ENCODE measurements at places on chromosomes 1 and 21.

DNA sequence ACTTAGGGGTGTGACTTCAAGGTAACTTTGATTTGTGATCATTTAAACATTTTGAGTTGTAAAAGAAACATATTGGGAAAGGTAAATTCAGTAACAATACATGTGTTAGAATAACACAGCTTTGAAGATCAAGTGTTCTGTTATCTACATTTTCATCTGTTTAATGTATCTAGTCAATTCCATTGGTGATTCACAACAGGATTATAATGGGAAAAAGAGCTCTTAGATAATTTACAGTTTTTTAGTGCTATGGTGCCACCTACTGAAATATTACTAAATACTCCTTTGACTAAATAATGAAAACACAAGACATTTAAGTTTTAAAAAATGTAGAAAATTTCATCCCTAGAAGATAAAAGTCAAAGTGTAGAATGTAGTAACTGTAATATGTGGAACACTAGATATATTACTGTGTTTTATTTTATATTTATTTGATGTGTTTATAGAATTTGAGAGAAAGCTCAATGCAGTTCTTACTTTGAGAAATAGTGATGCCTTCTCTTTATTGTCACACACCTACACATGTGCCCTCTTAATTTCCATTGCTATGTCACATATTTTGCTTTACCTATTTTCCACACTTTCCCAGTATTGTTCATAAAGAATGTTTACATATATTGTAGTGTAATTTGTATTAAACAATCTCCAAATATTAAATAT lies 47.4 kb downstream of the PTPRC start:
- DNase-seq, result peak; percentile 41

DNA sequence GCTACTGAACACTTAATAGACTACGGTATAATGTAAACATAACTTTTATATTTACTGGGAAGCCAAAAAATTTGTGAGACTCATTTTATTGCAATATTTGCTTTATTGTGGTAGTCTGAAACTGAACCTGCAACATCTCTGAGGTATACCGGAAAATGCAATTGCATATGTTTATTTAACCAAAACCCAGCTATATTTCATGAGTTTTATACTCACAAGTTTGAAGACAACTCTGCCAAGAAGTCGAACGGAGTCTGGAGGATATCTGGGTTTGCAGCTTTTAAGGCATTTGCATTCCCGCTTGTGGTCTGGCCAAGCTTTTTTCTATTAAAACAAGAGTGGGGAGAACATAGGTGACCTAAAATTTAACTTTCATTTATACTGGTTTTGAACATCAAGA lies 171.9 kb downstream of the SMYD3 start:
- no peak for DNase-seq

DNA sequence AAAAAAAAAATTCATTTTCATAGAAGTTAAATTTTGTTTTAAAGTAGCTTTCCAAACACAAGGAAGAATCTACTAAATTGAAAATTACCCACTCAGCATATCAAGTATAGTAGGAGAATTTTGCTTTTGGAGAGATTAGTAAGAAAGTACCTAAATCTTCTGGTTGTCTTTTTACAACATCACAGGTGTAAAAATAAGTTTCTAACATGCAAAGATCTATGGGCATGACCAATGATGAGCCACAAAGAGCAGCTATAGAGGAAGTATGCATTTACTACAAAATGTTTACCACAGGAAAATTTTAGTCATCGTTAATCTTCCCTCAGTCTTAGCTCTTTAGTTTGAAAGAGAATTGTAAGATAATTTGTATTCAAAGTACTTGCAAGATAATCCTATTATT lies 28.1 kb downstream of the ANGPTL3 start:
- no peak for DNase-seq

DNA sequence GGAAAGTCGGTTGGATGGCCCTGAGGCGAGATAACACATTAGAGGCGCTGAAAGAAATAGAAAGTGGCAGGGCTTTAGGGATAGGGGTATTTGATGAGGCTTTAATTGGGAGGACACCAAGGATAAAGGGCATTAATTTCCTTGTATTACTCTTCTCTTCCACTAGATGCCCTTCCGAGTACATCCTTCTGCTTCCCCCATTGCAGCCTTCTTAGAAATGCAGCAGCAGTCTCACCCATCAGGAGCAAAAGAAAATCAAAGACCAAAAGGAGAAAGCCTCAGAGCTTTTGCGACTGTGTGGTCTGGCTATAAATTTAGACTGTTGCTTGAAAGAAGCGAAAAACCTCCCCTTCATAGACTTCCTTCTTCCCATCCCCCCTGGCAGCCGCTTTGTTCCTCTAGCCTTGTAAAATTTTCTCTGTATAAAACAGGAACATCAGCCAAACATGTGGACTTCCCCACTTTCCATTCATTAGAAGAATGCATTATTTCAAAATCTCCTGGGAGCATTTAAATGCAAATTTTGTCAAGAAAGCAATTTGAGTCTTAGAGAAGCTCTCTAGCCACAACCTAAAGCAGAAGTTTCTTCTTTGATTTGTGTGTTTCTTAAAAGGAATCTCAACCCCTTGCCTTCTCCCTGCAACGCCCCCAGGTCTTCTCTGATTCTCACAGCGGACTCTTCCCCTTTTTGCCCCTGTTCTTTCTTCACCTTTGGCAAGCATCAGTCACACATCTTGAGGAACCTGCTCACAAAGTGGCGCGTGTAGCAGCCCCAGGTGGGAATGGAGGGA lies 76.6 kb downstream of the NDUFS5 start:
- peak; percentile 65 for DNase-seq

- no peak for DNase-seq
These were observed 33.4 kb downstream of the NUCKS1 start for GRCh38 chr1:205716371-205717132.

- no peak for DNase-seq
These were observed 145.6 kb upstream of the NFIA start for GRCh38 chr1:60936591-60937342.

DNA sequence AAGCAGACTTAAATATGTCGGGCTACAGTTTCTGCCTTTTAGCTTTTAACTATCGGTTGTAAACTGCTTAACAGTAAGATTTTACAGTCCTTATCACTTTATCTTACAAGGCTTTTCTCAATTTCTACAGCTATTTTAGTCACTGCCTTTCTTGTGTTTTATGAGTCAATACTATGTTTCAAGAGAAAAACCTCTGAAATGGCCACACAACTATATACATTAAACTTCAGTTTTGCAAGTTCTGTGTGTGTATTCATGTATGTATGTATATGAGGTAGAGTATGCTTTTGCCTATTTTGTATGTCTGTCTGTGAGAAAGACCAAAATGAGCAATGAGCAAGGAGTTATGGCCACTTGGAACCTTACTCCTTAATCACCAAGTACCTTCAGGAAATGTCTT lies 169.8 kb downstream of the SYT2 start:
- DNase-seq, result no peak

DNA sequence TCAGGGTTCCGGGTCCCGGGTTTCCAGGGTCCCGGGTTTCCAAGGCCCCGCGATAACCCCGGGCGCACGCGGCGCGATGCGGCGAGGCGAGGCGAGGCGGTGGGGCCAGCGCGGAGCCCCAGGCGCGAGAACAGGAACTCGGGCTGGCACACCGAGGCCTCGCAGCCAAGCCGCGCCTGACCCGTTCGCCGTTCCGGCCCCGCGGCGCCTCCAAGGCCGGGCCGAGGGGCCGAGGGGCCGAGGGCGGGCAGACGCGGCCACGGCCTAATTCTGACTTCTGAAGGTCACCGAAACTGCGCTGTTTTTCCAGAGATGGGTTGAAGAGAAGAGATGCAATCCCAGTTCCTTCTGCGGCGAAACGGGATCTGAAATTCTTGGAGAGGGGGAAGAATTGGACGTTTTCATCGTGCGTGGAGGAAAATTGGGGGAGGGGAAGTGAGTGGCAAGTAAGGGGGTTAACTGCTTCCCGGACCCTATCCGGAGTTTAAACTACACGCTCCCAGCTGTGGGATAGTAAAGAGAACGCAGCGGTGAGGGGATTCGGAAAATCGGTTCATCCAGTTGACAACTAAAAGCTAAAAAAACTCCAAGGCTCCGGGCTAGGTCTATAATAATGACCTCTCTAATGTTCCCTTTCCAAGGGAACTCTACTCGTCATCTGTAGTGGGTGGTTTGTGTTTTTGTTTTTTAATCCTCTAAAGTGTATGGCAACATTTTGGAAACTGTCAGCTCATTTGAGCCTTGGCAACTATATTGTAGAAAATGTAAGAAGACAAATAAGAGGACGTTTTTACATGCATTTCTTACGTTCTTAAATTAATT lies 8.2 kb downstream of the TBX15 start:
- DNase-seq, result no peak

DNA sequence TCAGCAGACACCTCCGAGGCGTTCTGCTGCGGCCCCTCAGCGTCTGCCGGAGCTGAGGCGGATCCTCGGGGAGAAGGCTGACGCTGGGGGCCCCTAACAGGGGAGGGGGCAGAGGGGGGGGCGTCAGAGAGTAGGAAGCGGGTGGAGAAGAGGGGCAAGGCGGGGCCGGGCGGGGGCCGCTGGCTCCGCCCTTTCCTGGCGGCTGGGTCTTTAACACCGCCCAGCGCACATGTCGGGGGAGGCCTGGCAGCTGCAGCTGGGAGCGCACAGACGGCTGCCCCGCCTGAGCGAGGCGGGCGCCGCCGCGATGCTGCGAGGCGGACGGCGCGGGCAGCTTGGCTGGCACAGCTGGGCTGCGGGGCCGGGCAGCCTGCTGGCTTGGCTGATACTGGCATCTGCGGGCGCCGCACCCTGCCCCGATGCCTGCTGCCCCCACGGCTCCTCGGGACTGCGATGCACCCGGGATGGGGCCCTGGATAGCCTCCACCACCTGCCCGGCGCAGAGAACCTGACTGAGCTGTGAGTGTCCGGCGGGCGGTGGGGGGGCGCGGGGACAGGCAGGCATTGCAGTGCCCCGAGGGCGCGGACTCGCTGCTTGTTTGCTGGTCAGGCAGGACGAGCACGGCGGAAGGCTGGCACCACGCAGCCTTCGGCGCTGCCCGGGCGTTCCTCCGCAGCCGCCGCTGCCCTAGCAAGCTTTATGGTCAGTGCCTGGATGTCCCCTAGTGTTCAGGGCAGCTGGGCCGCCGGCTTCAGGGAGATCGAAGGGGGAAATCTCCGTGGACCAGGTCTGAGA lies at the start of gene NTRK1:
NTRK1 (plus strand) TSS at position 238 of the 796 bp plus-strand sequence; CDS start at position 308, 70 bp downstream.
- DNase-seq, result peak; percentile 82

- DNase-seq, result no peak
These were observed 5.8 kb upstream of the SRP9 start for GRCh38 chr1:225771661-225772322.

GRCh38 chr1:55825461-55825860 lies 610.3 kb upstream of the USP24 start:
- no peak for DNase-seq

DNA sequence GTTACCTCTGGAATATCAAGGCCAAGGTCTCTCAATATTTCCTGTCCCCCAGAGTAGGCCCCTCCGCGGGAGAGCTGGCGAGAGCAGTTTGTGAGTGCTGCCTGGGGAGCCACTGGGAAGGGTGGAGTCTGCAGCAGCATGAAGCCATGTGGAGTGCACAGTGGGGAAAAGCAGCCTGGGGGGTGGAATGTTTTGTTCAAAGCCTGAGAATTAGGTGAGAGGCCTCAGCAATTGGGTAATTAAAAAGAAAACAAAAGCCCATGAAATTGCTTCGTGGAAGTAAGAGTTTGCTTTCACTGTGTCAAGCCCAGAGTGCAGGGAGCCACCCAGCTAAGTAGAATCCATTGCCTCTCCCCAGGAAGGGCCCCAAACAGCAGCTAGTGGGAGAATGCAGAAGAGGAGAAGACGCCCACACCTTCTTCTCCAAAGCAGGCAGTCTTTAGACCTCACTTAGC lies 30.2 kb upstream of the DISC1 start:
- DNase-seq, result no peak

GRCh38 chr1:22452481-22452957 lies 868 bp downstream of the ZBTB40 start:
- peak; percentile 47 for DNase-seq
